ENCODE measurements at places on chromosomes 6 and 20.

DNA sequence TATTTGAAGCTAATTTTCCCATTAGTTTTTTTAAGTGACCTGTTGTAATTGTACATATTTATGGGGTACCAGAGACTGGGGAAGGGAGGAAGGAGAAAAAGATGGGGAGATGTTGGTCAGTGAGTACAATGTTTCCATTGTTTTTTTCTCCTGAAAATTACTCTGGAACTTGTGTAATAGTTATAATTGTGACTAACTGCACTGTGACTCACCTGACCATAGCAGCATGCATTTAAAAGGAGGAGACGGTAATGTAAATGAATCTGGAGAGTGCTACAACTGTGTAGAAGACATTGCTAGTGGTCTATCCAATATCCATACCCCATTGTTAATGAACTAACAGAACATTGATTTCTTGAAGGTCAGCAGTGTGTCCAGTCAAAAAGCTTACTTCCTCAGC, 133.4 kb downstream of the RFPL4B start:
- DNase-seq = no peak

DNA sequence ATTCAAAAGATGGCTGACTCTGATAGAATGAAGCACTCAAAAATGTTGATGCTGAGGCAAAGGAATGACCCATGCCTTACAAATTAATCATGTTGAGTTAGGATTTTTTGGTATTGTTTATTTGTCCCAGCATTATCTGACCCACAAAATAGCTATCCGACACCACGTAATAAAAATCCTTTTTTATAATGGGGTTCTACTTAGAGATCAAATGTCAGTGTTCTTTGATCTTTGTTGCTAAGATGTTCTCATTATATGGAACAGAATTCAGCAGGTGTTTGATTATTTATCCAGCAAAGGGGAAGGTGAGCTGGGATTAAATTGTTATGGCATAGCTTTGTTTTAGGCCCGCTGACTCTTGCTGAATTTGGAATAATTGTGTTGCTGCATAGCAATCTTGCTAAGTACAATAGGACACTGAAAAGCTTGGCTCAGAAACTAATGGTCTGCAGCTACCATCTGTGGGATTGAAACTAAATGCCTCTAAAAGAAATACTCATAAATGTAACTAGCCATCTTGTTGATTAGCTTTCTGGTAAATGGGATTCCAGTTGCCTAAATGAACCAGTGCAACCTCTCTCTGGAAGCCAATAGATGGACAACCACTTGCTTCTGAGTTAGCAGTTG, 180.2 kb upstream of the HDAC2 start:
- DNase-seq = no peak

DNA sequence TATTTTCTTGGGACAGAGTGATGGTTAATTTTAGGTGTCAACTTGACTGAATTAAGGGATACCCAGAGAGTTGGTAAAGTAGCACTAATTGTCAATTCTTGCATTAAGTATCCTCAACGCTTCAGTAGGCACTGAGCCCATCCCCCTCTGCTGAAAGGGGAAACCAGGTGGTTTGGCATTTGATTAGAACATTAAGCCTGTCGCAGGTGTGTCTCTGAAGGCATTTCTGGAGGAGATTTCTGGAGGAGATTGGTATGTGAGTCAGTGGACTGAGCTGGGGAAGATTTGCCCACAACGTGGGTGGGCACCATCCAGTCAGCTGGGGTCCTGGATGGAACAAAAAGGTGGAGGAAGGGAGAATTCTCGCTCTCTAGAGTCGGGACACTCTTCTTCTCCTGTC, 119.8 kb downstream of the RFX6 start:
- no peak for DNase-seq

DNA sequence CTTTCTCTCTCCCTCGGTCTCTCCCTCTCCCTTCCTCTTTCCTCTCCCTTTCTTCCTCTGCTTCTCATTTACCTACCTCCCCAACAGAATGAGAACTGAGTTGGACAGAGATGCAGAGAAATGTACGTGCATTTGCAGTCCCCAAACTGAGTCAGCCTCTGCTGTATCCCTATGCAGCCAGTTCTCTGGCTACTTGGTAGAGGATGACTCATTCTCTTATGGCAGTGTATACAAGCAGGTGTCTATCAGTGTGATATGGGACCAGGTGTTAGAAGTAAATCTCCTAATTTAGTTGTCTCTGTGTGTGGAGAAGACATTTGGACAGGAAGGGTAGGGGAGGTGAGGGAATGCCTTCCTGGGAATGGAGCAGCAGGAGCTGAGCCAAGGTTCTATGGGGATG, 470.8 kb downstream of the CD109 start:
- no peak for DNase-seq

DNA sequence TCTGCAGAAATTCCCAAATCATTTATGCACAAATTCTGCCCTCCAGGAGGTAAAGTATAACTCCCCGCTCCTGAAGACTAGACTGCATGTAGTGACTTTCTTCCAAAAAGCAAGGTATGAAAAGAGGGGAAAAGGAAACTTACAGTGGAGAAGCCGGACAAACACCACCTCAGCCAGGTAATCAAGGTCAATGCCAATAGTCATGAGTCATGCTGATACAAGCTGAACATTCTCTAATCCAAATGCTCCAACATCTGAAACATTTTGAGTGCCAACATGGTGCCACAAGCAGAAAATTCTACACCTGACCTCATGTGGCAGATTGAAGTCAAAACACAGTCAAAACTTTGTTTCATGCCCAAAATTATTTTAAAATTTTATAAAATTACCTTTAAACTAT, 165.6 kb downstream of the FOXA2 start:
- no peak for DNase-seq

DNA sequence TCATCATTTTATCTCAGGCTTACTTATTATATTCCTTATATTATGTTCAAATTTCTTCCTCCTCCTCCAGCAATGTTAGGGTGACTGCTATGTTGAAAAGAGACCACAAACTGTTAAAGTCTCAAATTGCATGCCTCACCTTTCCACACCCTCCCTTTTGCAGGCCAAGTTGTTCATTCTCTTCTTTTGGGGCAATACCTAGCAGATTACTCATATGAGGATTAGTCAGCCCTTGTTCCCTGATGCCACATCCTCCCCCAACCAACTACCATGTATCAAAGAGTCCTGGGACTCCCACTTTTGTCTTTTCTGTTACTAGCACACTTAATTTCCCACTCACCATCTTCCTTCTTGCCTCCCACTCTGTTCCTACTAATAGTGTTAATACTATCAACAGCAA, 434.7 kb downstream of the BCKDHB start:
- DNase-seq = no peak

DNA sequence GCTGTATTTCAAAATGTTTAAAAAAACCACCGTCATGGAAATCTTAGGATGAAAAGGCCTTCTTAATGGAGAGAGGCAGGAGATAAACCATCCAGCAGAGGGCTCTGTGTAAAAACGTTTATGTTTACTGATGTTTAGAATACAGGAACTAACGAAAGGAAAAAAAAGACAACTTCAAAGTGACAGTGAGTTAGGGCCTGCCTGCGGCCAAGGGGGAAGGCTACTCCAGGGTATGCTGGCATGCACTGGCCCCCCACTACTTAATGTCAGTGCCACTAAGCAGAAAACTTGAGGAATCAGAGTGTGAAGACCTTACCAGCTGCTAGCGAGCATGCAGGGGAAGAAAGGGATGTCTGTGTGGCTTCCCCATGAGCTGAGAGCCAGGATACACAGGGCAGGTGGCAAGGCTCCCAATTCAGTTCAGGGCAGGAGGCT, 47.7 kb downstream of the AKAP7 start:
- DNase-seq = no peak

DNA sequence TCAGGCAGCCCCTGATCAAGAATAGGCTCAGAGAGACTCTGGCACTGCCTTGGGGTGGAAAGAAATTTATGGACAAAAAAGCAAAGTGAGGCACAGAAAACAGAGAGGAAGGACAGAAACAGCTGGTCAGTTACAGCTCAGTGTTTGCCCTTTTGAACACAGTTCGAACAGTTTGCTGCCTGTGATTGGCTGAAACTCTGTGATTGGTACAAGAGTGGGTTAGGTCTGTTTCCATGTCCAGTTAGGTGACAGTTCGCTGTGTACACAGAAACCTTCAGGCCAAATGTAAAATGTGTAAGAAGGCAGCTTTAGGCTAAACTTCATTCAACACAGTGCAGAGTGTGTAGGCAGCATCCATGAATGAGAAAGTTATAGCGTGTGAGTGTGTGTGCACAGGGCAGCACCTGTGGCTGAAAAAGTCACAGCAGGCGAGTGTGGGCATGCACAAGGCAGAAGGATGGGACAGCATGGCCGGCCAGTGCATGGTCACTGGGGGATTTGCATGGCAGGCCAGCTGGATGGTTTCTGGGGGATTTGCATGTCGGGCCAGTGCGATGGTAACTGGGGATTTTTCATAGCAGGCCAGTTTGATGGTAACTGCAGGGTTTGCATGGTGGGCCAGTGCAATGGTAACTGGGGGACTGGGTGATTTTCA, 75.4 kb upstream of the FRMD1 start:
- DNase-seq = no peak

DNA sequence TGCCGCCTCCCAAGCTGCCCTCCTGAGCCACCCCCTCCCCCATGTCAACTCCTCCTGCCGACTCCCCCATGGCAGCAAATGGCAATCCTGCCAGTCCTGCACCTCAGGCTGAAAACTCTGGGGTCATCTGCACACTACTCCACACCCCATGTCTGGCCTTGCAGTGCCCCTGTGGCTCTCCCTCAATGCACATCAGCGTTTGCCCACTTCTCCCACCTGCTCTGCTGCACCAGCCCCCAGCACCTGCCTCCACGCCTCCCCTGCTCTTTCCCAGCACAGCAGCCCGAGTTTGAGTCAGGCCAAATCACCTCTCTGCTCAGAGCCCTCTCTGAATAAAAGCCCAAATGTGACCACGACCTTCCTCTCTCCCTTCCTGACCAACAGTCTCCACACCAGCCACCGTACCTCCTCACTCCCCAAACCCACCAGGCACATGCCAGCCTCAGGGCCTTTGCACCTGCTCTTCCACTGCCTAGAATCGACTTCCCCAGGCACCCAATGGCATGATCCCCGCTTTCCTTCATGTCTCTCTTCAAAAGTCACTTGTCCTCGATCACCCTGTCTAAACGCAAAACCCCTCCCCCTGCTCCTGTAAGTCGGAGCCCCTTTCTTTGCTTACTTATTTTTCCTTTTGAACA, 4.3 kb downstream of the PXDC1 start:
- DNase-seq = no peak

DNA sequence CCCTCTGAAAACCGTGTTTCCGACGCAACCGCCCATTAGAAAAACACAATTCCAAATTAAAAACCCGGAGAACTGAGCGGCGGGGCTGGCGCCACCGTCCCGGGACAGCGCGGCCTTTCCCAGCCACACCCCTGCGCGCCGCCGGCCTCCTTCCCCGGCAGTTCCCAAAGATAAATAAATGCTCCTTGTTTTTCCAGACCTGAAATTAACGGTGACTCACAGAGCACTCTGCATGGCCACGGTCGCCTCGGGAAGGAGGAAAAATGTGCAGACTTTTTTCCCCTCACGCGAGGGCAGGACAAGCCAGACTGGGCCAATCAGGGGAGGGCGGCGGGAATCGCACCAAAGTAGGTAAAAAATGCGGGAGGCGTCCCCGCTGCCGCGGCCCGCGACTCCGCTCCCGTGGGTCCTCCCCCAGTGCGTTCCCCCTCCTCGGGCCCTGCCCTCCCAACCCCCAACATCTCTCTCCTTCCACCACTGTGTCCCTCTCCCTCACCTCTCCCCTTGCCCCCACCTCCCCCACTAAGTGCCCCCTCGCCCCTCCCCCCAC, 828 bp upstream of the DSTN start:
- DNase-seq = no peak

GRCh38 chr6:54115966-54116365, 4.7 kb downstream of the MLIP start:
- DNase-seq = no peak

- DNase-seq = no peak
Measured at GRCh38 chr6:155038104-155038503, 43.0 kb downstream of the TIAM2 start.

- DNase-seq = no peak
Measured at GRCh38 chr20:43789593-43789992, 62.8 kb upstream of the GTSF1L start.

DNA sequence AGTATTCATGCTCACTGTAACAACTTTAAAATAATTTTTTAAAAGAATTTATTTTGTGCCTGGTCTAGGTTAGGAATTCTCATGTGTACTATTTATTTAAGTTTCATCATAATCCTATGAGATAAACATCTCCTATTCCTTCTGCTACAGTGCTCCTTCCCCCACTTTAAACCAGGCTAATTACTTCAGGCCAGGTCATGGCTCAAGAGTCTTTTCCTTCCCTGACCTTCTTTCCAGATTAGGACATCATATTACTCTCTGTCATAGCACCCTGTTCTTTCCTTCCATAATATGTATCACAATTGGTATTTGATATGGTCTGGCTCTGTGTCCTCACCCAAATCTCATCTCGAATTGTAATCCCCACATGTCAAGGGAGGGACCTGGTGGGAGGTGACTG, 239.0 kb downstream of the BTBD9 start:
- DNase-seq = no peak

- DNase-seq = no peak
Measured at GRCh38 chr6:65998544-65998943, 291.5 kb upstream of the EYS start.

GRCh38 chr6:19690325-19691075, 146.7 kb upstream of the ID4 start:
- DNase-seq = no peak

- DNase-seq = no peak
Measured at GRCh38 chr20:51206032-51206662, 183.2 kb upstream of the KCNG1 start.

DNA sequence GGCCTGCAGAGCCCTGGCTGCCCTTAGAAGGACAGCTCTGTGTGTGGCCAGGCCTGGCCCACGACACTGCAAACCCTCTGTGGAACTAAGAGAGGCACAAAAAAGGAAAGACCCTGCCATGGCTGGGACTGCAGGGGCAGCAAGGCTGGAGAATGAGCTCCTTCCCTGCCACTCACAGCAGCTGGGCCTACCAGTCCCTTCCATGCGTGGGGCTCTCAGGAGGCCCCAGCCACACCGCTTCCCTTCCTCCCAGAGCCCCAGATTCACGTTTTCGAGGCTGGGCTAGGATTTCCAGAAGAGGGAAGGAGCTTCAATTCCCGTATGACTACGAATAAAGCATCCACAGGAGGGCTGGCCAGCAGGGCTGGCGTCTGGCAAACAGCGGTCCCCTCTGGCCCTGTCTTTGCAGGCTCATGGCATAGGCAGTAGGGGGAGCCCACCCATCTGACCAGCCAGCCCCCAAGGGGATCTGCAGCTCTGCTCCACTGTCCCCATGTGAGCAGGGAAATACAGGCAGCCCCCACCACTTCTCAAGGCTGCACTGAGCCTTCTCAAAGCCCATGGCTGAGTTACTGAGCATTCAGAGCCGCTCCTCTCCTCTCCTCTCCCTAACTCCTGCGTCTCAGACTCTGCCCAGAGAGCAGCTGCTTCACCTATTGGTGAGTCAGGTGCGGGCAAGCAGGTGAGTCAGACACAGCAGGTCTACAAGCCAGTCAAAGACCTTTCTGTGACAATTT, 53.1 kb downstream of the NINL start:
- DNase-seq = no peak

GRCh38 chr6:111625461-111626391, 20.0 kb upstream of the TRAF3IP2 start:
- DNase-seq = no peak
